AG08395 (cell line): ENCODE measurements at places on chromosomes 3 and 15.

GRCh38 chr3:103403191-103403590, 968.4 kb downstream of the ZPLD1 start:
- no peak for DNase-seq

DNA sequence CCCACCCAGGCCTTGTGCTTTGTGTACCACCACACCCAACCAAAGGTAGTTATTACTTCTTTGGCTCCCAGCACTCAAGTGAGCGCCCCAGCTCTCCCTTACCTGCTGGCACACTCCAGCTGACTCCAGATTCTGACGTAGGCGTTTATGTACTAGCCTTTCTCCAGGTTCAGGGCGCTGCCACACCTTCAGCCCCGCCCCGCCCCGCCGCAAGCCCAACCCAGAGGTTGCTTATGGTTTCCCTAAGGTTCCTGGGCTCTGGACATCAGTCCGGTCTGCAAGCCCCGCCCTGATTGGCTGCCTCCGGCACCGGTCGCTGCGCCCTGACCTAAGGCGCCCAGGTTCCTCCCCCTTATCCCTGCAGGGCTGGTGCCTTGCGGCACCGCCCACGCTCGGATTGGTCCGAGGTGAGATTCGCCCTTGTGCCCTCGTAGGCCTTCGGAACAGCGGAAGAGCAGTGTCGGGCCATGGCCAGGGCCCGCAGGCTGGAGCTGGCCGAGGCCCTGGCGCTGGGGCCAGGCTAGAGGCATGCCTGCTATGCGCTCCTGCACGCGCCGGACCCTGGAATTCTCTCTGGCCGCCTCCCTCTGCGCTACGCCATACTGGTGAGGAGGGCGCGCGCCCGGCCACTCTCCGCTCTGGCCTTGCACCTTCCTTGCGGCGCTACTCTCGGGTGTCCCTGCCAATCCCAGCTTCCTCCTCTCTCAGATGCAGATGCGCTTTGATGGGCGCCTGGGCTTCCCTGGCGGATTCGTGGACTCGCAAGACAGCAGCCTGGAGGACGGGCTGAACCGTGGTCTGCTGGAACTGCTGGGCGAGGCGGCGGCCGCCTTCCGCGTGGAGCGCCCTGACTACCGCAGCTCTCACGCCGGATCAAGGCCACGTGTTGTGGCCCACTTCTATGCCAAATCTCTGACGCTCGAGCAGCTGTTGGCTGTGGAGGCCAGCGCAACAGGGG, 19.8 kb upstream of the NUDT16 start:
- DNase-seq = peak; percentile 36

GRCh38 chr3:3180456-3180855, 965 bp upstream of the CRBN start:
- no peak for DNase-seq

DNA sequence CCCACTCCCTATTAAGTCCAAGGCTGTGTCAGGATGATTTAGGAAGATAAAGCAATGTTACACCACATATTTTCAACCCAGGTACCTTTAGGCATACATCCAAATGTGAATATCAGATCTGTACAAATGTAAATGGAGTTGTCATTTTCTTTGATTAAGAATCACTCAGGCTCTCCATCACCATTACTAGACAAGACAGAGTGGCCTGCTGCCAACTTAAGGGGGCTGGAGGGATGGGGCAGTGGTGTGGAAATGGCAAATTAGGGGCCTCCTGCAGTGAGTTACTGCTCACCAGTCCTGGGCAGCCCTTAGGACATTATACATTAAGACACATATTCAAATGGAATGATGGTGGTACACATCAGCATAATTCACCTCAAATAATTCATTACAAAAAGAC, 211.0 kb downstream of the TNIK start:
- DNase-seq = no peak

GRCh38 chr3:8979262-8979661, 16.0 kb upstream of the RAD18 start:
- DNase-seq = peak; percentile 38

GRCh38 chr3:126371096-126371705, 14.0 kb upstream of the KLF15 start:
- DNase-seq = no peak

DNA sequence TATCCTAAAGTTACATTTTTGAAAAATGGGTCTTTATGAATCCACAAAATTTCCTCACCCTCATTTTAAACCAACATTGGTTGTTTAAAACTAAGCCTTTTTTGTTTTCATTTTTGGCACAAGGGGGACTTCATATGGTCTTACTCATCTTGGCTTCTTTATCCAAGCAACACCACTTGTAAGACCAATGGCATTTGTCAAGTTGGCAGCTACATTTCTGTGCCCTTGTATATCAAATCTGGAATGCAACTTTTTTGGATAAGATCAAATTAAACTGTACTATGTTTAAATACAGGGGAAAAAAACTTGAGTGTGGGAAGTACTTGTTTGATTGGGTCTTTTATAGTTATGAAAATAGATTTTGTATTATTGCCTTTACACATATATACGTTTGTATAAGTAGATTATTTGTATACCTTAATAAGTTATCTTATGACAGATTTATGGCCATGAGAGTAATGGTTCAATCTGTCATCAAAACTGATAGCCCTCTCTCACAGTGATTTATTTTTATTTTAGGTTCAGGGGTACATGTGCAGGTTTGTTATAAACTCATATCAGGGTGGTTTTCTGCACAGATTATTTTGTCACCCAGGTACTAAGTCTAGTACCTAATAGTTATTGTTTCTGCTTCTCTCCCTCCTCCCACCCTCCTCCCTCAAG, 43.4 kb downstream of the GPR160 start:
- peak; percentile 53 for DNase-seq

DNA sequence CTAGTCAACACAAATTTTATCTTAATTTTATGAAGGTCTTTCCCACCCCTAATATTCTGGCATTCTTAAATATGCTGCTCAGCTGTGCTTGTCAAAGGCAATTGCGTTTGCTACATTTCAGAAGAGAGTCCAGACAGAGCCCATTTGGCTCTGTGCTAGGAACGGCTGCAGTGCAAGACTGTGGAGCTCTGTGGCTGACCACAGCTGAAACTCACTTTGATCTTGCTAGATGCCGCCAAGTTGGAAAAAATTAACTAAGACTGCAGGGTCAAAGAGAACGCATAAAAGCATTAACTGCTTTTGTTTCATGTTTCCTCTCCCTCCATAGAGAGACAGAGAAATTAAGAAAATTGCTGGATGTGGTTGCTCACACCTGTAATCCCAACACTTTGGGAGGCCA, 7.6 kb upstream of the PPP1R2 start:
- DNase-seq = no peak

- DNase-seq = no peak
Observed at GRCh38 chr15:62788224-62788623, 254.3 kb upstream of the TPM1 start.

- peak; percentile 60 for DNase-seq
Observed at GRCh38 chr3:17407576-17407975, 334.9 kb downstream of the TBC1D5 start.

DNA sequence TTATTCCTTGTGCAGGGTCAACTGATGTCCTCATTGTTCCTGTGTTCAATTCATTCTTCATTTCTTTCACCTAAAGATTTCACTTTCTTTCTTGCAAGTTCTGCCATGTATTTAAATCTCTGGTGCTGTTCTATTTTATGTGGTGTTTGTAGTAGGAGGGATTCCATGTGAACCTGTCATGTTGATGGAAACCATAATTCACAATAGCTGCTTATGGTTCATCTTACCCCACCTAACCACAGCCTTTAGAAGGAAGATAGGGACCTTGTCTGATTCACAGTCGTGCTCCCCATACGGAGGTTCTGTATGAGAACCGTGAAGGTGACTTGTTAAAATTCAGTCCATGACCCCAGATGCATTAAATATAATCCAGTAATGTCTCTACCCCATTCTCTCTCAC, 21.9 kb downstream of the SLCO2A1 start:
- no peak for DNase-seq

DNA sequence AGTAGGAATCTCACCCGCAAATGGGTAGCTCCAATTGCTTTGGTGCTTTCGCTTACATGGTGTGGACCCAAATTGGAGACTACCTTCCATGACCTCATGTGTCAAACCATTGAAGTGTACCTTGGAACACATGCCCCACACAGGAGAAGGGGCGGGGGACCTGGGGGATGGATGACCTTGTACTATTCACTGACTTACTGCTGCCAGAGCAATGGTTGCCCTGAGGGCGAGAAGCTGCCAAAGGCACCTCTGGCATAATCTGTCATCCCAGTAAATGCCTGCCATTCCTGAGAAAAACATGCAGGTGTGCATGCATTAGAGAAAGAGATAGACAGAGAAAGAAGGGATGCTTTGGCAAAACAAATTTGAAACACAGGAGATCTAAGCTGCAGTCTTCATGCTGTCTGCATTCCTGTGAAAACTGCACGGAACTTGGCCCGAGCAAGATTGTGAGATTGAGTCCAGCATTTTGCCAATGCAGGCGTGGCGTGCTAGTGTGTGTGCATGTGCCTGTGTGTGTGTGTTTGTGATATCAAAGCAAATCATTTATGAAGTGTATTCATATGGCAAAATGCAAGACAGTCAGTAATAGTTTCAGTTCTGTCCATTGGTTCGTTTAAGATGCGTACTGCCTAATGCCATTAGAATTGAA, 219.5 kb upstream of the MDFIC2 start:
- no peak for DNase-seq
